ENCODE measurements at places on chromosomes 7 and 10.

GRCh38 chr10:25808372-25808771 is 125.7 kb upstream of the MYO3A start:
- no peak for DNase-seq

- no peak for DNase-seq
Observed at GRCh38 chr7:121163699-121164098, 165.1 kb upstream of the WNT16 start.

GRCh38 chr10:71521504-71522441 is 125.1 kb downstream of the CDH23 start:
- DNase-seq, result no peak

DNA sequence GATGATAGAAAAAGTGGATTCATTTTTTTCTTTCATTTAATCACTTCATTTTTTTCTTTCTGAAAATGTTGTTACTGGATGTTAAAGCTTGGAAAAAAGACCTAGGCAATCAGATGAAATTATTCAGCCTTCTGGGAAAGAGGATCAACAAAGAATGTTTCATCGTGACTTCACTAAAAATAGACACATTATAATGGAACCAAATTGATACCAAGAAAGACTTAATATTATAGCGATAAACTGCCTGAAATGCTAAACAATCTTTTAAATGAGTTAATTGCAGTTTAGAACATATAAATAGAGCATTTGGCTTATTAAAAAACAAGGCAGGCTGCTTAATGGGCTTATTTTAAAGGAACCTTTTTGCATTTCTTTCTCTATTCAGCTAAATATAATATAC is 25.6 kb upstream of the TMEM229A start:
- DNase-seq, result no peak

Data from SK-N-DZ (cell line).